Skin of body (tissue), 3 donors: ENCODE measurements at places on chromosomes 2 and 18. TPM values are rescaled to one million over a fixed set of nuclear protein-coding genes. Genes with fewer than 3 reads are reported as not detected.

DNA sequence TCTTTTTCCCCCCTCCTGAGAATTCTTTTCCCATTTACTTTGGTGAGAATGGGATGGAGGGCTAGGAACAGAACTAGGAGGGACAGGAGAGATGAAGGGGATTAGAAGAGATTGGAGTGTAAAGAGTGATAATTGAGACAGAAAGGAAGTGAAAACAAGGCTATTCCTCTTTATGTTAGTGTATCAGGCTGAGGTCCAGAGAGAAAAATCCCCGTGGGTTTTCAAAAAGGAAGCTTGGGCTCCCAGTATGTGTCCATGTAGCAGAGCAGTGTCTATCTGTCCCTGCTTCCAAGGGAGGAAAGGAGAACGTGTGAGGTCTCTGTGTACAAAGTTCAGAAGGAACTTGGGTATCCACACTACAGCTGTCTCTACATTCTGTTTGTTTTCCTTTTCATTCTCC, 59.9 kb upstream of the KCNE4 start:
- DNase-seq: no peak

DNA sequence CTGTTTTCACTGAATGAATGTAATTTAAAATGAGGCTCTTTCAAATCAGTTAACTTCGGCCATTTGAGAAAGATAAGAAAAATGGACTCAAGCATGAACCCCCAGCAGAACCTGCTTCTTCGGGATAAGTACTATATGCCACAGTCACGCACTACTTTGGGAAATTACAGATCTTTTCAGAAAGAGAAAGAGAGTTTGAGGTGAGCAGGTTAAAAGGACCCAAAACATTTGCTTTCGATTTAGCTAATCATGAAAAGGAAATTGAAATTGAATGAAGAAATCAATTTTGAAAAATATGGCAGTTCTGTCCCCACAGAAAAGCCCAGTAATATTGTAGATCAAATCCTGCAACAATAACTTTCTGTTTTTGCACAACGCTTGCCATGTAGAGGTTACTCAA, 156.9 kb downstream of the GRB14 start:
- no peak for DNase-seq

Gene ARHGAP25
- total RNA-seq: 5.8 TPM

Gene EML6
- total RNA-seq: 2.6 TPM

DNA sequence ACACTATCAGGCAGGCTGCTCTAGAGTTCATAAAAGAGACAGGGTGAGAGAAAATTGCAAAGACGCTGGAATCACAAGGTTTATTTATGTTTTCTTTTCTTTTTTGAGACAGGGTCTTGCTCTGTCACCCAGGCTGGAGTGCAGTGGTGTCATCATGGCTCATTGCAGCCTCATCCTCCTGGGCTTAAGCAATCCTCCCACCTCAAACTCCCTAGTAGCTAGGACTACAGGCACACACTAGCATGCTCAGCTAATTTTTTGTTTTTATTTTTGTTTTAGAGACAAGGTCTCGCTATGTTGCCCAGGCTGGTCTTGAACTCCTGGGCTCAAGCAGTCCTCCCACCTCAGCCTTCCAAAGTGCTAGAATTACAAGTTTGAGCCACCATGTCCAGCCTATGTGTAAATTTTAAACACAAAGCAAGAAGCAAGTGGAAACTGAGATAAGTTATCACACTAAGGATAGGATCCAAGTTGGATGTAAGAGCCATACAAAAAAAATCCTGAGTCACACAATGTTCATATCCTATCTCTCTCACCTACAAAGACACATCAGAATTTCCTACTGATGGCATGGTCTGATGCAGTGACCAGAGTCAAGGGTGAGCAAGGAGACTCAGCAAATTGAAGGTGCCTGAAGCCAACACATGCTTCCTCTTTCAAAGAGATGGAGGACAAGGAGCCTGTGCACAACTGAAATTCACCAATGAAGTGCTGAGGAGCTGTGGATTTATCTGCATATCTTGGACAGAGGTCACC, 31.4 kb downstream of the MYL12B start:
- no peak for DNase-seq

DNA sequence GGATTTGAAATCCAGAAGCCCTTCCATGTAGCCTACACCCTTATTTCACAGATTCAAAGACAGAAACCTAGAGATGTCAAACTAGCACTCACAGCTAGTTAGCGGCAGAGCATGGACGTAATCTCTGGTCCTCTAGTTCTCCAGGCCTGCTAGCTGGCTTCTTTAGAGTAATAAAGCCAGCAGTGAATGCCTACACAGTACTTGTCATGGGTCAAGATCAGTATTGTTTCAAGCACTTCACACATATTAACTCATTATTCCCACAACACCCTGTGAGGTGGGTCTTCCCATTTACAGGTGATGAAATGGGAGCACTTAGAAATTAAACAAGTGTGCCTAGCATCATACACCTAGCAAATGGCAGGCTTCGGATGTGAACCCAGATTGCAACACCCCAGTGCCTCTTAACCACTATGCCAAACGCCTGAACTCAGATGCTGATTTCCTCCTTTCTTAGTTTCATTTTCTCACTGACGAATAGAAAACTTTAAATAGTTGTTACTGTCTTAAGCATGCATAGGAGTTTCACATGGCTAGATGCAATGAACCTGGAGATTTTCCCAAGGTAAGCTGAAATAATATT, 14.5 kb upstream of the ZBTB14 start:
- no peak for DNase-seq

- DNase-seq: no peak
These were observed 21.6 kb downstream of the KIF1A start for GRCh38 chr2:240798327-240798905.

DNA sequence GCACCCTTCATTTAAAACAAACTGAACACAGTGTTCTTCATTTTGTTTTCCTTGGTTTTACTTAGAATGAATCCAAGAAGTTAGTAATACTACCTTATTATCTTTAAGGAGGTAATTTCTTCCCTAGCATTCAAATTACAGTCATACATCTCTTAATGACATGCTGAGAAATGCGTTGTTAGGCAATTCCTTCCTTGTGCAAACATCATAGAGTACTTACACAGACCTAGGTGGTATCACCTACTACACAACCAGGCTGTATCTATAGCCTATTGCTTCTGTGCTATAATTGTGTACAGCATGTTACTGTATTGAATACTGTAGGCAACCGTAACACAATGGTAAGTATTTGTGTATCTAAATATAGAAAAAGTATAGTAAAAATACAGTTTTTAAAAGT, 8.4 kb upstream of the CABYR start:
- no peak for DNase-seq

Gene DYNAP
- 0.10 TPM for total RNA-seq

Gene XDH
- total RNA-seq: 1.7 TPM

DNA sequence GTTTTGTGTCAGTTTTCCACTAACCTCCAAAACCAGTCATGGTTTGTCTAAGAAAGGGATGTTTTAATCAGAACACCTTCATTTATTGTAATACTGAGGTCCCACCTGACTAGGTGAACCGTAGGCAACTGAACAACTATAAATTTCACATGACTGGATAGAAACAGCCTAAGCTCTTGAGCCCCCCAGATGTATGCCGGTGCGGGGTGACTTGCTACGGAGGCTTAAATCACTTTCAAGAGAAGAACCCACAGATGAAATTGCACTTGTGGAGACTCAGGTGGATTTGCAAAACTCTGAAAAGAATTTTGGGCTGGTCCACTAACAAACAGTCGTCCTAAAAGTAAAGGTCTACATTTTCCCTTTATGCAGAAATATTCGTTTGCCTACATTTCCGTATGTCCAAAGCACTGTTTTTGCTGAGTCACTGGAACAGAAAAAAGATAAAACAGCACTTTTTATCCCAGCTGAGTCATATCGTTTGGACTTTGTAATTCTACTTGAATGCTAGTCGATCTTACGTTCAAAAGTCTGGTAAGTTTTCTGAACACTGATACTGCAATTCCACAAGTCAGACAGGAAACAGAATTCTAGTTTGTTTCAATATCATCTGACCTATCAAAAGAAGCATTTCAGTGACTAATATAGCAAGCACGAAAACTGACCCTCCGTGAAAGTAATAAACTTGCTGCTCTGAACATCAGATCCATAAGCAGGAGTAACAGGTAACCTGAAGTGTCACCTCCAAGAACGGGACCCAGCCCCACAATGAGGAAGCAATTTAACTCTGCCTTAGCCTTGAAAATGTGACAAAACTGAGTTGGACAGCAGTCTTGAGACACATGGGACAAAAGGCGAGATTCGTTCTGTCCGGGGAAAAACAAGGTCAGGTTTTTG, 18.1 kb downstream of the ZNF516 start:
- DNase-seq: peak; percentile 38

- DNase-seq: no peak
These were observed 10.1 kb downstream of the ARHGEF4 start for GRCh38 chr2:130846686-130847375.

DNA sequence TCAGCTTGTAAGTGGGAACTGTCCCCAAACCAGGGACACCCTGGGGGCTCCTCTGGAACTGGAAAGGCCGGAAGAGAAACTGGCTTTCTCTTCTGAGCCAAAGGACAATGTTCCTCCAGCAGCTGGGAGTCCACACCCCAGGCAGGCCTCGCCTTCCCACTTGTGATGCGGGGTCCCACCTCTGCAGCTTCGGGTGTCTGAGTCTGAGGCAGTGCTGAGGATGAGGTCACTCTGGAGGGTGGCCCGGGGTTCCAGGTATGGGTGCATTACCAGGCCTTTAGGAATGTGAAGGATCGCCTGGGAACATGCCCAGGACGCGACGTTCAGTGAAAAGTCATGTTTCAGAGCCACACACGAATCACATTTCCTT, 18.2 kb upstream of the BOK start:
- no peak for DNase-seq
